ENCODE measurements at places on chromosomes 2 and 18.

DNA sequence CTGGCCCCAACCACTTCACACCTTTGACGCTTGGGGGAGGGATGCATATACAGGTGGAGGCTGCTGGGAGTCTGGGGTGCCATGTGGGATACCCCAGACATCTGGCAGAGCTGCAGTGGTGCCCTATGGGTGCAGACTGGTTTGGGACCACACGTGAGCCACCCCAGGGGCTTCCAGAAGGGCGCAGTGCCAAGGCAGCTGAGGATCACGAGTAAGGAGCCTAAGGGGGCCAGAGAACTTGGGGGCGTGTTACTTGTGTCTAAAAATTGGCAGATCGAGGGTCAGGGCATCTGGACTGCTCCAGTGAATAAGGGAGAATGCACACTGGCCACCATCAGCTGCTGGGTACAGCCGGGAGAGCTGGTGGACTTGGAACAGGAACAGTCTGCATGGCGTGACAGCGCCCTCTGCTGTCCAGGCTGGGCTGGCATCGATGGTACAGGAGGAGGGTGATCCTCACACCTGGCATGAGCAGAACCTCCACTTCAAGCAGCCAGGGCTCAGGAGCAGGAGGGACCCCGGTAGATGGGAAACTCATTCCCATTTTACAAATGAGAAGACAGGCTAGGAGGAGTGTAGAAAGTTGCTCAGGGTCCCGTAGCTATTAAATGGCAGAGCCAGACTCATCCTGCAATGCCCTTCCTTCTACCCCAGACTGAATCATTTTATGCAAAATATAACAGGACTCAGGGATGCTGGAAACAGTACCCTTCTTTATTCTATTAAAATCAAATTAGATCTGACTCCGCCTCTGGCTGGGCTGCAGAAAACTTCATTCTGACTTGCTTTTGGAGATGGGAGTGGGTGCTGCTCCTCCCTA lies 60.4 kb downstream of the ATOH8 start:
- DNase-seq: peak; percentile 91

DNA sequence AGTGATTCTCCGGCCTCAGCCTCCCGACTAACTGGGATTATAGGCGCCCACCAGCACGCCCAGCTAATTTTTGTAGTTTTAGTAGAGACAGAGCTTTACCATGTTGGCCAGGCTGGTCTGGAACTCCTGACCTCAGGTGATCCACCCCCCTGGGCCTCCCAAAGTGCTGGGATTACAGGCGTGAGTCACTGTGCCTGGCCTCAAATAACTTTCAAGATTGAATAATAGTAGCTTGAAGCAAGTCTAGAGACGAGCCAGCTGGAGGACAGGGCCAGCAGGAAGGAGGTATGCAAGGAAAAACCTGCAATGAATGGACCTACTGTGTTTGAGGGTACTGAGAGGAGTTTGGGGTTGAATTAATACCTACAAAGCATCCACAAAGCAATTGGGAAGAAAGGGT lies 87.5 kb downstream of the MSH2 start:
- DNase-seq: no peak

DNA sequence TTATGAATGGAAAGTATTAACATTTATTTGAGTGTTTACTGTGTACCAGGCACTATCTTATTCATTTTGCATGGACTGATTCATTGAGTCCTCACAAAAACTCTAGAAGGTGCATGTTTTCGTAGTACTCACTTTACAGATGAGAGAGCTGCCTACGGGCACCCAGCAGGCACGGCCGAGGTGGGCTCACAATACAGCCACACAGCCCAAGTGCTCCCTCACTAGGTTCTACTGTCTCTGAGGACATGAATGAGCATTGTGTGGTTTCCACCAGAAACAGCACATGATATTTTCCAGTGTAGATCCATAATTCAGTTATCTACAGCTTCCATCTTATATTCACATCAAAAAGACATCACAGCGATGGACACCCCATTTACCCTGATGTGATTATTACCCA lies 101.4 kb downstream of the FTCDNL1 start:
- DNase-seq: no peak

DNA sequence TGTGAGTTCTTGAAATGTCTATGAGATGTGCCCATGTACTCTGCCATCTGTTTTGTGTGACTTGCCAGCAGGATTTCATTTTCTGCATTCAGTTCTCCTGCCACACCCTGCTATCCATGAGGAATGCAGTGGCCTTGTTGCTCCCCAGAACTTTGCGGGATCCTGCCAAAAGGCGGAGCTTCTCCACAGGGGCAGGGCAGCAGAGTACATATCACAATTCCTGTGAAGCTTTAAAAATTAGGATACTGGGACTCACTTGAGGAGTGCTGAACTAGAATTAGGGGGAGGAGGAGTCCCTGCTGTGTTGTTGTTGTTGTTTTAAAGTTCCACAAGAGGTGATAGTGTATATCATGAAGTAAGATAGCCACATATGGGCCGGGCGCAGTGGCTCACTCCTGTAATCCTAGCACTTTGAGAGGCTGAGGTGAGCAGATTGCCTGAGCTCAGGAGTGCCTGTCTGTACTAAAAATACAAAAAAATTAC lies 76.4 kb downstream of the TANC1 start:
- DNase-seq: no peak

- no peak for DNase-seq
Observed at GRCh38 chr2:69070969-69071368, 58.0 kb downstream of the ANTXR1 start.

GRCh38 chr18:44852818-44853217 lies 172.1 kb downstream of the SETBP1 start:
- no peak for DNase-seq

GRCh38 chr2:208407667-208408066 lies 1.1 kb downstream of the PTH2R start:
- DNase-seq: no peak
